ENCODE measurements at places on chromosomes 1 and 21. TPM values are rescaled to one million over a fixed set of nuclear protein-coding genes. Genes with fewer than 3 reads are reported as not detected.

Gene INSRR
- total RNA-seq = not detected

Gene JUN
- total RNA-seq = 19.0 TPM

Gene RAP1GAP
- total RNA-seq = 10.1 TPM

Gene SH3GLB1
- 37.8 TPM for total RNA-seq

Gene SLFNL1
- 0.02 TPM for total RNA-seq

Gene GPR52
- not detected for total RNA-seq

Gene RAB7B
- total RNA-seq = 0.56 TPM

Measured in A549 treated with dexamethasone at 1 μM for 4 hours (cell line).